Substantia nigra (tissue), 51 donors: ENCODE measurements at places on chromosomes 16 and 17.

DNA sequence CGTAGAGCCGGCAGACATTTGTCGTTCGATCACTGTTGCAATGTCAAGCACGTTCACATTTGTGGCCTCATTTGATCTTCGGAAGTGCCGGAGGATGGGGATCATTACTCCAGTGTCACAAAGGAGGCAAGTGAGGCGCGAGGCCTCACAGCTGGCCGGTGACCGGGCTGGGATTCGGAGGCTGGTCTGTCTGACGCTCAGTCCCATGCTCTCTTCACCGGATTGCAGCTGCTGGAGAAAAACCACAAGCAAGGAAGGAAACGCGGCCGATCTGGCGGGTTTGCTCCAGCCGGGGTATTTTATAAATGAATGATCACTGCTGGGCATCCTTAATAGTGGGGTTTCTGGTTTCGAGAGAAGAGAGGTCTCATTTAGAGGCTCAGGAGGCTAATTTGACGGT lies 127.8 kb downstream of the OR1D5 start:
- no peak for DNase-seq

GRCh38 chr16:25198021-25198420 lies 18.7 kb upstream of the AQP8 start:
- DNase-seq: no peak

- no peak for DNase-seq
These were observed 298.1 kb upstream of the N4BP1 start for GRCh38 chr16:48907906-48908634.

DNA sequence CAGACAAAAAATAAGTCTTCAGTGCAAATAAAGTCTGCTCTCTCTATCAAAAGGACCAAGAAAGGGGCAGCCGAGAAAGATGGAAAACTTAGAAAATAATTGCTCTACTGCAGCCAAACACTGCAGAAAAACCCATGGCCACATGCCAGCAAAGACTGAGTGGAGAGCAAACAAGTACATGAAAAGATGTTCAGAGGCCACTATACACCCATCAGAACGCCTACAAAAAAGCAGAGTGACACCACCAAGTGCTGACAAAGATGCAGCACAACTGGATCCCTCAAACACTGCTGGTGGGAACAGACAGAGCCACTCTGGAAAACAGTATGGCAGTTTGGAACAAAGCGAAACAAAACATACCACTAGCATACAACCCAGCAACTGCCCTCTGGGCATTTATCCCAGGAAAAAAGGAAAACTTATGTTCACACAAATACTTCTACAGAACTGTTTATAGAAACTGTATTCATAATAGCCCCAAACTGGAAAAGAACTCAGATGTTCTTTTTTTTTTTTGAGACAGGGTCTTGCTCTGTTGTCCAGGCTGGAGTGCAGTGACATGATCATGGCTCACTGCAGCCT lies 36.7 kb downstream of the KIAA0753 start:
- no peak for DNase-seq

DNA sequence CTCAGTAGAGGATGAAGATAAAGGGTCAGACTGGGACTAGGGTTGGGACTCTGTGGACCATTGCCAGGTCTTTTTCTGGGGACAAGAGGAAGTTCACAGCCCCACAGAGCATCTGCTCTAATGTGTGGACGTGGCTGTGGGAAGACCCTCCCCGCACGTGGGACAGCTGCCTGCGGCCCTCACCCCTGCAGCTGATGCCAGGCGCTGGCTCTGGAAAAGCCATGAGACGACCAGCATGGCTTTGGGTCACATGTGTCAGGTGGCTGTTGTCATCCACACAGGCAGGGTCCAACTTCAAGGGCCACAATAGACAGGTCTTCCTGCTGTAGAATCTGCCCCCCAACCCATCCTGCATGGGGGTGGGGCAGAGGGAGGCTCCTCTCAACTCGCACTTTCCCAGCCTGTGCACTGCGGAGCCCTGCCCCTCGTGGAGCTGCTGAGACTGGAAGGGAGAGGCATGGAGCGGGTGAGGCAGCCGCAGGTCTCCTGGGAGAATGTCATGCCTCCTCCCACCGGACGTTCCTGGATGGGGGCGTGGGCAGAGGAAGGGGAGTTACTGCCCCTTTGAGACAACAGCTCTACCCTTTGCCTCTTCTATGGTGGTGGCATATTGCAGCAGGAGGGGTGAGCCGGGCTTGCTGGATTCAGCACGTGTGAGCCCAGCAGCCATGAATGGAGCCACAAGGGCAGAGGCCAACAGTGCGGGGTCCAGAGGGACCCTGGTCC lies 53.4 kb downstream of the PIMREG start:
- DNase-seq: no peak

- no peak for DNase-seq
These were observed 486.4 kb upstream of the KIF2B start for GRCh38 chr17:53336281-53336680.

DNA sequence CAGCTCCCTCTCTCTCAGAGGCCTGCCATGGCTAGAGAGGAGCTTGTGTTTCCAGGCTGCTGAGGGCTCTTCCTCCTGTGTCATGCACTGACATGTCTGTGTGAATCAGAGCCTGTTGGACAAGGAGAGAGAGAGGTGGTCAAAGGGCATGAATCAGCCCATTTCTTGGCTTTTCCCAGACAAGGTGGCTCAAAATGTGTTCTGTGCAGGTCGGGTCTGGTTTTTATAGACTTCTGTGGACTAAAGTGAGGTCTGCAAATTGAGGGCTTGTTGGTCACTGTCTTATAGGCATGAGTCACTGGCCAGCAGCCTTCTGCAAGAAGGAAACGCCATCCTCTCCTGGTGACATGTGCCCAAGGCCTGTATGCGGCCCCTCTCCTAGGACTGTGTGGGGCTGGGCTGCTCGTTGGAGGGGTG lies 97.9 kb downstream of the FOXL1 start:
- no peak for DNase-seq

GRCh38 chr17:77478899-77479298 lies 338.1 kb downstream of the SEC14L1 start:
- no peak for DNase-seq

GRCh38 chr16:57356547-57356946 lies 2.0 kb upstream of the CCL22 start:
- DNase-seq: no peak

DNA sequence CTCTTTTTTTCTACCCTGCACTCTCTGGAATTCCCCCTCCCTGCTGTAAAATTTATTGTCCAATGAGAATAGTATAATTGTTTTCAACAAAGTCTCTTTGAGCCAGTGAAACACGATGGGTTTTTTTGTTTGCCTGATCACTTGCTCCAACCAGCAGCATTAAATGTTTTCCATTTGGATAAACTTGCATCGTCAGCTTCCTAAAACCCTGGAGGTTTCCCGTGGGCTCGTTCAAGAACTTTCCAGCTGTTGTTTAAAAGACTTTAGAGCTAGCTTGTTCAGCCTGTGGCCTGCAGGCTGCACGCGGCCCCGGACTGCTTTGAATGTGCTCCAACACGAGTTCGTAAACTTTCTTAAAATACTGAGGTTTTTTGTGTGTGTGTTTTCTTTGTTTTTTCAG lies 14.9 kb downstream of the NAGPA start:
- DNase-seq: no peak

DNA sequence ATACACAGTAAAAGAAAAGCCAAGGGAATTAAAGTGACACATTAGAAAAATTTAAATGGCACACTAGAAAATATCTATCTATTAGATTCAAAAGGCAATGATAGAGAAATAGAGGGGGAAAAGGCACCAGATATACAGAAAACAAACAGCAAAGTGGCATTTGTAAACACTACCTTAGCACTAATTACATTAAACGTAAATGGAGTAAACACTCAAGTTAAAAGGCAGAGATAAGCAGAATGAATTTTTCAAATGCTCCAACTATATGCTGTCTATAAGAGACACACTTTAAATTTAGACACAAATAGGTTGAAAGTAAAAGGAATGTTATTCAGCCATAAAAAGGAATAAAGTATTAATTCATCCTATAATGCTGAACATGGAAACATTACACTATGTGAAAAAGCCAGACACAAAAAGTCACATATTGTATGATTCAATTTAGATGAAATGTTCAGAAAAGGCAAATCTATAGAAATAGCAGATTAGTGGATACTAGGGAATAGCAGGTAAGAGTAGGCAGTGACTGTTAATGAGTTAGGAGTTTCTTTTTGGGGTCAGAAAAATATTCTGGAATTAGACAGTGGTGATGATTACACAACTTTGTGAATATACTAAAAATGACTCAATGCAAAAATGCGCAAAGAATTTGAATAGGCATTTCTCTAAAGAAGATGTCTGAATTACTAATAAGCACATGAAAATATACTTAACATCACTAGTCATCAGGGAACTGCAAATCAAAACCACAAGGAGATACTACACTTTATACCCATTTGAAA lies 92.4 kb downstream of the BRIP1 start:
- DNase-seq: no peak

GRCh38 chr17:1880851-1881630 lies 51.2 kb downstream of the RPA1 start:
- peak; percentile 8 for DNase-seq

- DNase-seq: no peak
These were observed 34.0 kb downstream of the WSB1 start for GRCh38 chr17:27327871-27328270.

GRCh38 chr16:4613636-4614570 lies 785 bp downstream of the UBALD1 start:
- DNase-seq: no peak

DNA sequence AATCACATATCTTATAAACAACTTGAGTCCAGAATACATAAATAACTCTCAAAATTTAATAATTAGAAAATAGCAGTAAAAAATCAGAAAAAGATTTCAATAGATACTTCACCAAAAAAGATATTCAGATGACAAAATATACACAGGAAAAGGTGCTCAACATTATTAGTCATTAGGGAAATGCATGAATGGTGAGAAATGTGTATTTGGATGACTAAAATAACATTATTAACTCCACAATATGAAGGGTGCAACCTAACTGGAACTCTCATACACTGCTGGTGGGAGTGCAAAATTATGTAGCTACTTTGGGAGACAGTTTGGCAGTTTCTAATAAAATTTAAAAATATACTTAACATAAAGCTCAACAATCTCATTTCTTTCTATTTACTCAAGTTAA lies 262.3 kb upstream of the AXIN2 start:
- DNase-seq: no peak

- DNase-seq: peak; percentile 97
These were observed at the start of gene ZNF764 for GRCh38 chr16:30557957-30558788. Gene ZNF764 (minus strand): TSS chr16:30558374. CDS start chr16:30558182, 192 bp downstream.
